Ureter (tissue), 1 donor: ENCODE measurements at places on chromosomes 2 and 18.

- no peak for DNase-seq
Measured at GRCh38 chr2:232955856-232956255, 57.2 kb downstream of the NGEF start.

- no peak for DNase-seq
Measured at GRCh38 chr2:156181208-156181607, 151.3 kb downstream of the NR4A2 start.

DNA sequence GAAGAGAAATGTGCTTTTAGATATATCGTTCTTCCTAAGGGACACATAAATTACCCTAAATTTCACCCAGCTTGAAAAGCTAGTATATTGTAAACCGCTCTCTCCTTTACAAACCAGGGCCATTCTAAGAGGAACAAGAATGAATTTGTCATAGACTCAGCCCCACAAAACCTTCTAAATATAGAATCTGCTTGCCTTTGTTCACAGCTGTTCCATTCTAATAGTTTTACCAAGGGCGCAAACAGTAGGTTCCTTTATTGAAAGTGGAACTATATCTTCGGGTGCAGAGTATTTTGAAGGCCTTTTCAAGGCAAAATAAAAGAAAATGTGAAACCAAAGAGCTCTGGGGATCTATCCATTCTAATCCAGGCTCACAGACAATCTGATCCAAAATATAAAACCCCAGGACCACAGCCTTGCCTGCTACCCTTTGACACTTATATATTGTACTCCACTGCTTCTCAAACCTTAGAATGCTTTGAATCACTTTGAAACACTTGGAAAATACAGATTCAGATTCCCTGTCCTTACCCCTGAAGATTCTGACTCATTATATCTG, 316.8 kb downstream of the PAX3 start:
- DNase-seq: no peak

DNA sequence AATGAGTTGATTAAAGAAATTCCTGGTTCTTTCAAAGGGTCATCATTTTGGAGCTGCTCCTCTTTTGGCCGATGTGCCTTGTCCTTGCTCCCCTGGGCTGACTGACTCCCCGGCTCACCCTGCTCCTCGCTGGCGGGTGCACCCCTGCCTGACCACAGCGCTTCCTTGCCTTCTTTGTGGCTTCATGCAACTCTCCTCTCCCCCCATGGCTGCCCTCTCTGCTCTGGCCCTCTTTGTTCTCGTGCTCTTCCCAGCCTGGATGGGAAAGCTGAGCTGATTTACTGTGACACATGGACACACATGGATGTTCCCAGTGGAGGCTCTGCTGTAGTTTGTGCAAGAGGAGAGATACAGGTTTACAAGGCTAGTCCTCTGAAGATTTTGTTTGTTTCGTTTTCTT, 234.6 kb downstream of the HAUS1 start:
- no peak for DNase-seq

- DNase-seq: no peak
Measured at GRCh38 chr18:62590799-62591590, 68.2 kb downstream of the ZCCHC2 start.

- DNase-seq: no peak
Measured at GRCh38 chr2:205665791-205666190, 16.5 kb upstream of the NRP2 start.

DNA sequence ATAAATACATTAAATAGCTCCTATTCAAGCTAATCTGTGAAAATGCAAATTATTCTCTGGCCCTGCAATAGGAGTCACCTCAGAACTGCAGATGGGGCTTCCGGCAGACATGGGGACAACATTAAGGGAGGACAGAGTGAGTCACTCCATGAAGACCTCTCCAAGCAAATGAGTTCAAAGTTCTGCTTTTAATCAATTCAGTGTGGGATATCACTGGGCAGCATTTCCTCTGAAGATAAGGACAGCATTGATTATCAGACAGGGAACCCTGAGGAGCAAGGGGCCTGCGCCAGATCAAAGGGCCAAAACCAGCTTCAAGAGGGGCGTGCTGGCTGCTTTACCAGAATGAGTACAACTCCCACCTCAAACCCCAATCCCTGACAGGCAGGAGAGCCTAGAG, 356.9 kb upstream of the KLHL29 start:
- DNase-seq: no peak

DNA sequence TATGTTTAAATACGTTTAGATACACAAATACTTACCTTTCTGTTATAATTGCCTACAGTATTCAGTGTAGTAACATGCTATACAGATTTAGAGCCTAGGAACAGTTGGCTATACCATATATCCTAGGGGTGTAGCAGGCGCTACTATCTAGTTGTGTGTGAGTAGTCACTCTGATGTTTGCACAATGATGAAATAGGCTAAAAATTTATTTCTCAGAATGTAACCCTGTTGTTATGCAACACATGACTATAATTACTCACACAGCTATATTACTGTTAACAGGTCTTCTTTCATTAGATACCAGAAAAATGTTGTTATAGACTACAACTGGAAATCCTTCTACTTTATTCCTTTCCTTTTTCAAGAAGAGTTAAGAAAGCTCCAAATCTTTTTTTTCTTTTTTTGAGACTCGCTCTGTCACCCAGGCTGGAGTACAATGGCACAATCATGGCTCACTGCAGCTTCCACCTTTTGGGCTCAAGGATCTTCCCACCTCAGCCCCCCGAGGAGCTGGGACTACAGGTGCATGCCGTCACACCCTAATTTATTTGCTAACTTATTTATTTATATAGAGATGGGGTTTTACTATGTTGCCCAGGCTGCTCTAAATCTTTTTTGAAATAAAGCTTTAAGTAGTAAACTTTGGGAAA, 48.5 kb downstream of the C2orf74 start:
- DNase-seq: no peak

DNA sequence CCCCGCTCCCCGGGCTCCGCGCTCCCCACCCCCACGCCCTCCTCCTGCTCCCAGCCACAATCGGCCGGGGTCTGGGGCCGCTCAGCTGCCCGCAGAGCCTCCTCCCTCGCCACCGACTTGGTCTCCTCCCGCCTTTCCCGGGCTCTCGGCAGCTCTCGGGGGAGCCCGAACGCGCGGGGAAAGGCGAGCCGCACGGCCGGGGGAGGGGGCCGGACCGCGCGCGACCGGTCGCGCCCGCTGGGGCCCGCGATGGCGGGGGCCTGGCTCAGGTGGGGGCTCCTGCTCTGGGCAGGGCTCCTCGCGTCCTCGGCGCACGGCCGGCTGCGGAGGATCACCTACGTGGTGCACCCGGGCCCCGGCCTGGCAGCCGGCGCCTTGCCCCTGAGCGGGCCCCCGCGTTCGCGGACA, 327 bp downstream of the LTBP1 start:
- no peak for DNase-seq

GRCh38 chr2:168706806-168707205, 95.6 kb upstream of the NOSTRIN start:
- no peak for DNase-seq

GRCh38 chr2:168025487-168026202, 221.8 kb downstream of the STK39 start:
- no peak for DNase-seq

GRCh38 chr18:72895548-72895947, 27.8 kb upstream of the NETO1 start:
- DNase-seq: no peak

DNA sequence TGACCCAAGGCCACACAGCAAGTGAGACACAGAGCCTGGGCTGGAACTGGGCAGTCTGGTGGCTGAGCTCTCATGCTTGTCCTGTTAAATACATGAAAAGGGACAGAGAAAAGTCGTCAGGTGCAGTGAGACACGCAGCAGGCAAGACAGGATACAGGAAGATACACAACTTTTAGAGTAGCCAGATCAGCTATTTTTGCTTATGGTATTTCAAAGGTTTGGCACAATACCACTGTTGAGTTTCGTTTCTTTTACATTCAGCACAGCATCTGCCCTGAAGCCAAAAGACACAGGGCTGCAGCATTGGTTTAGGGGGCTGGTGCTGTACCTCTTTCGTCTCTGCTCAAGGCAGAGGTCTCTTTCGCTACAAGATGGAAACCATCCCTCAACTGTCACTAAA, 14.0 kb downstream of the FHL2 start:
- no peak for DNase-seq
